Spinal cord (tissue), 10 donors: ENCODE measurements at places on chromosomes 1 and 21. TPM values are rescaled to one million over a fixed set of nuclear protein-coding genes. Genes with fewer than 3 reads are reported as not detected.

DNA sequence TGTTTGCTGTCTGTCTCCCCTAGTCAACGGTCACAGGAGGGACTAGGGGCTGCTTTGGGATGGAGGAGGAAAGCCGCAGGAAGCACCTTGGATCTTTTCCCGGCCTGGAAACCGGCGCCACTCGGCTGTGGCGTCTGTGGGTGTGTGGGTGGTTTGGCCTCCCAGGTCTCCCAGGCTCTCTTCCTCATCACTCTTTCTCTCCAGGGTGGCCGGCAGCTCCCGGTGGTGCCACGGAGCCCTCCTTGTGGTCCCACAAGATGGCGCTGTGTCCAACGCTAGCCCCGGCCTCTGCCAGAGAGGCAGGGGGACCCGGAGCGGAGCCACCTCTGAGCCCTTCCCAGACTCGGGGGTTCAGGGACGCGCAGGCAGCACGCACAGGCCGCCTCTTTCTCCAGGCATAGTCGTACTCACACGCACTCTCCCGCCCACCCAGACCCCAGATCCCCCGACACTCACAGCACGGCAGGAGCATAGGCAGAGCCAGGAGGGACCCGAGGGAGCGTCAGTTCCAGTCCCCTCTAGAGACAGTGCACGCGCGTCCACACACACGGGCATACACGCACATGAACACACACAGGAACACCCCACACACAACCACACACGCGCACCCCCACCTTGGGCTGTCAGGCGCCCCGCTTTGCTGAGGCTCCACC lies 31.2 kb downstream of the CDCP2 start:
- DNase-seq, result peak; percentile 91

DNA sequence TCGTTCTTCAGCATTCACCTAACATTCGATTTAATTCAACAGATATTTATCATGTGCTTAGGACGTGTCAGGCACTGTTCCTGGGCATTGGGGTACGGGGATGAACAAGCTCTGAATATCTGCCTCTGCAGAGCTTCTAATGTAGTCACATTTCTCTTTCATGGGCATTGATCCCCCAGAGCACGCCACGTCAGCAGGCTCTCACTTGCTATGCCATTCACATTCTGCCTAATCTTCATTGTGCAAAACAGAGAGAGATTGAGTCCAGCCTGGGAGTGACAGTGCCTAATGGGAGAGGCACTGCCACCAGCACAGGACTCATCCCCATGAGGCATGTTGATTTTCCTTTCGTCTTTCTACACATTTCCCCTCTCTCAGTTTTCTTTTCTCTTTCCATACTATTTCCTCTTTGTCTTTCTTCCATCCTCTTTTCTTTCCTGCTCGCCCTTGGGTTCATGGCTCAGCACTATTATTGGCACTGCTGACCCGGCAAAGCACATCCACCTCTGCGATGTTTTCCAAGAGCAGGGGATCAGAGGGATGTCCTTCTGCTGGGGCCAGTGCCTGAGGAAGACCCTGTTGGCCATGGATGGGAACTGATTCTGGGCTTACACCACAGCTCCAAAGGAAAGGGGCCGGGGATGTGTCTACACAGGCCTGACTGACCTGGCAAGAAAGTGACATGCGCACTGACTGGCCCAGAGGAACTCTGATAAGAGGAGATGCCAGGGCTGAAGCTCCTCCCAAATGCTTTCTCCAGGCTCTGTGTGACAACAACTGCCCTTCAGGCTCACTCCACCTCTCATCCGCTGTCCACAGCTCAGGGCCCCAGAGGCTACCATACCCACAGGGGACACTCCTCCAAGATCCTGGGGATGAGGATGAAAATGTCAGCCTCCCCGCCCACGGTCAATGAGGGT lies 195.9 kb downstream of the TOMM20 start:
- no peak for DNase-seq

DNA sequence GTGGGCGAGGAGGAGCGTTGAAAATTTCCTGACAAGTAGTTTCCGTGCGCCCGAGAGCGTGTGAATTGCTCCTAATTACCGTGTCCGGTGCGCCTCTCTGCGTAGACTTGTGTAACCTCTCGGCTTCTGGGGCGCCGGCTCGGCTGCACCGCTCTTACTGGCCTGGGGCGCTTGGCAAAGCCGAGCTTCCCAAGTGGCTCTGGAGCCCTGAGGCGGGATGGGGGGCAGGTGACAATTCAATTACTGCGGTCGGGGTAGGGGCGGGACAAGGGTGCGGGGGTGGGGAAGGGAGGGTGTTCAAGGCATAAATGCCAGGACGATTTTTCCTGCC lies 392 bp upstream of the DMRTA2 start:
- DNase-seq, result no peak

Gene MYOC
- total RNA-seq, result 0.69 TPM

Gene GPR52
- 1.9 TPM for total RNA-seq
